Pancreas (tissue), 10 donors: ENCODE measurements at places on chromosomes 12 and 14.

DNA sequence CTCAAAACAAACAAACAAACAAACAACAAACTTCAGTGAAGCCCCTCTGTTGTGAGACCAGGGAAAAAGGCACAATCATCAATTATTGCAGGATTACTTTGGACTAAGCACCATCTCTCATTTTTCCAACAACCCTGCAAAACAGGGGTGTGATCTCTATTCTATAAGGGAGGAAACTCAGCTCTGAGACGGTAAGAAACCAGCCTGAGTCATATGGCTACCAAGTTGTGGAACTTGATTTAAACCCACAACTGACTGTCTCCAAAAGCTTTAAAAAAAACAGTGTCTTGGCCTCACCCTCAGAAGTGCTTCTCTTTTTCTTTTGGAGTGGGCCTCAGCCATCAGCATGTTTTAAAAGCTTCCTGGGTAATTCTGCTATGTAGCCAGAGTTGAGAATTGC is 49.8 kb downstream of the RIN3 start:
- H3K36me3 ChIP-seq = no peaks in the 10 kb centered on the region
- no peak for DNase-seq
- H3K27ac ChIP-seq = no peak overlapping the region
- no peaks in the 10 kb centered on the region for H3K4me1 ChIP-seq
- no peak overlapping the region for H3K4me3 ChIP-seq

DNA sequence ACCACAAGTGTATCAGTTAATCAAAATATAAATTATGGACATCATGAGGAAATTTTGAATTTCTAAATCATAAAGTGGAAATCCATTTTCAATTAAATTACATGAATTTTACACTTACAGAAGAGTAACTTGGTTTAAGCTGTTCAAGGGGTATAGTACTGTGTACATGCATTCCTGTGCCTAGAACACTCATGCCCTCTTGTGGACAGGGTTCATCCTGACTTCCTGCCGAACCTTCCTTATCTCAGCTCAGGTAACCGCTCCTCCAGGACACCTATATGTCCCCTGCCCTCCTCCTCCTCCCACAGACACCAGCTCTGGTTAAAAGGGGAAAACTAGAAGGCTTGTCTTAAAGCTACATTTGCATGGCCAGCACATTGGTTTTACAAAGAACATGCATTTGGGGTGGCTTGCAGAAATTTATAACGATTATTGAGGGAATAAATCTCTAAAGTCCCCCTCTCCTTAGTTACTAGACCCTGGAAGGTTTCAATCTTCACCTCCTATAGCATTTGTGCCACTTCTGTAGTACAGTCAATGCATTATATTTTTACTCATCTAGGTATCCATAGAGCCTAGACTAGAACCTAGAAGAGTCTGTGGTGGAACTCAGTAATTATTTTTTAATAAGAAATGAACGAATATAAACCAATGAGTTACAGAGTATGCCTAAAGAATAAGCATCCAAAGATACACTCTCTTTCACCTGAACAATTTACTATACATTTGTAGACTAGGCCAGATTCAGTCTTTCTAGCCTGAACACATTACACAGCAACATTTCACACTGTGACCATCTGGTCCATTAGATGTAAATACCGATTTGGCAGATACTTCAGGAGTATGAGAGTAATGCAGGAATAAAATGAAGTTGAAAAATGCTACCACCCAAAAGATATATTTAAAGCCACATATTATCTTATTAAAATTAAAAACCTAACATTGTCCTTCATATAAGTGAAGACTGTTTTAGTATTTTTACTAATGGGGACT is 345.6 kb downstream of the PAWR start:
- no peaks in the 10 kb centered on the region for H3K27me3 ChIP-seq
- H3K4me1 ChIP-seq = no peaks in the 10 kb centered on the region
- H3K27ac ChIP-seq = no peak overlapping the region
- H3K4me3 ChIP-seq = no peak overlapping the region
- DNase-seq = no peak
- no peaks in the 10 kb centered on the region for H3K36me3 ChIP-seq

DNA sequence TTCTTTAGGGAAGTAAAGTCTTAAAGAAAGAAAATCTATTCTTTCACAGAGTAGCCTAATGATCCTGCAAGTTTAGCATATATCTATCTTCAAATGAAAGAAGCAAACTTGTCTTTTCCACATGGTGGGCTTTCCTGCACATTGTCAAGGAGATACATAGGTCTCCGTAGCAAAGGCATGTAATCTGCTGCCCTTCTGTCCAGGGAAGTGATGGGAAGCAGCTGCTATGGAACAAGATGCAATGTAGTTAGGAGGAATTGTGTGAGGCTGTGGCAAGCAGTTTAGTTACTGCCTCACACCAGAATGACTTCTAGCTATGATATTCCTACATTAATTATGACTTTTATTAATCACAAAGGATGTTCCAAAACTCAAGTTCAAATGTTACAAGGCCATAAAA is 174.4 kb downstream of the PDZRN4 start:
- no peaks in the 10 kb centered on the region for H3K4me1 ChIP-seq
- no peak overlapping the region for H3K27ac ChIP-seq
- no peak overlapping the region for H3K4me3 ChIP-seq
- no peaks in the 10 kb centered on the region for H3K36me3 ChIP-seq
- no peak for DNase-seq
- H3K27me3 ChIP-seq = no peaks in the 10 kb centered on the region

DNA sequence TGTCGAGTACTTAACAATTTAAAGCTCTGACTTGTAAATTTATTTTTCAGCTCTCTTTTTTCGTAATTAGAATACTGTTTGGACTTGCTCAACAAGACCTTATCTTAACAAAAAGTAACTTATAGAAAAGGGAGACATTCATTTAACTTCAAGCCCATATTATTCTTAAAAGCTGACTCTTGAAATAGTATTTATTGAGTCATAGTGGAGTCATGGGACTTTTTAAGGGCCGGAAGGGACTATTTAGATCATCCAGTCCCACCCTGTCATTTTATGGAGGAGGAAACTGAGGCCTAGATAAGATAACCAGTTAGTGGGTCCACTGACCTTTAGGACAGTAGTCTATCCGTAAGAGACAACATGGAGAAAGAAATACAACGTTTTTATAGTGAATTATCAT is 1.5 kb downstream of the RAP1B start:
- H3K27me3 ChIP-seq = no peaks in the 10 kb centered on the region
- H3K27ac ChIP-seq = no peak overlapping the region
- peak overlapping the region; percentile 74 for H3K4me3 ChIP-seq
- peaks cover 37% of the 10 kb centered on the region for H3K4me1 ChIP-seq
- H3K36me3 ChIP-seq = no peaks in the 10 kb centered on the region

DNA sequence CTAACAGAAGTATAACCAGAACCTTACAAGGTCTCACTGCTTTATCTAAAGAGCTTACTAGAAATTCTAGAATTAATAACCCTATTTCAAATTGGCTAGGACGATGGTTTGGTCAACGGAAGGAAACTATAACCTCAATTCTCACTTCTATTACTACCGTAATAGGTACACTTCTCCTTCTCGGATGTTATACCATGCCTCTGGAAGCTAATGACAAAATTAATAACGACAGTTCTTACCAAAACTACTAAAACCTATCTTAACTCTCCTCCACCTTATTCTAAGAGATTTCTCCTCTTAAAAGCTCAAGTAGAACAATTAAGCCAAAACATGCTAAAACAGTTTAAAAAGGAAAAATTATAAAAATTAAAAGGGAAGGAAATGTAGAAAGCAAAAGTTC is 23.7 kb upstream of the UBC start:
- no peak for DNase-seq
- H3K27me3 ChIP-seq = no peaks in the 10 kb centered on the region
- peaks cover 6% of the 10 kb centered on the region for H3K4me1 ChIP-seq
- peak overlapping the region; percentile 36 for H3K4me3 ChIP-seq

DNA sequence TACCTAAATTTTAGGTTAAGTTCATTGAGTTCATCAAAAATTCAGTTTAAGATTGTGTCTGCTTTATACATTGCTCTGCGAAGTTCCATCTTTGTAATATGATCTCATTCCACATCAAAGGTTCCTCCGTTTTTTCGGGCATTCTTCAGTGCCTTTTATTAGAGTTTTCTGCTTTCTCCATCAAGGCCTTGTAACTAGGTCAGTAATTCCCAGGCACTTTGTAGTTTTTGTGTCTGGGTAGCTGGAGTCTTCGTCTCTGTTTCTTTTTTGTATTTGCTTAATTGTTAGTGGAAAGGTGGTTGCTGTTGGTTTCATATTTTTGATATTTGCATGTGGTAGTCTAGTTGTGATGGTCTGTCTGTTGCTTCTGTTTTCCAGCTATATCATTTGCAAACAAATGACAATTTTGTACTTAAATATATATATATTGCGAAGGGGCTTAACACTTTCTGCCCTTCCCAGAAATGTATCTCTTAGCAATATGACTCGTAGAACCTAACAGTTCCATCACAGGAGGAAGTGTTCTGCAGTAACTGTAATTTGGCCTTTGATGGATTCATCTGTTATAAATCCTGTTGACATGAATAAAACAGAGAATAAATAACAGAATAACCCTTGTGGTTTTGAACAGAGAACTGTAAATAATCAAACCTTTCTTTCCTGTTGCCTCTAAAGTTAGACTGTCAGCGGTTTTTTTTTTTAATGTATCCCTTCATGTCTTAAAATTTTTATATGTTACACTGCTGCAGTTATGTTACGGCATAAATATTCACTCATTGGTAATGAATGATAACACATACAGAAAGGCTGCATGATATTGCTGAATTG is 88.4 kb upstream of the DYNC1H1 start:
- peaks cover 20% of the 10 kb centered on the region for H3K4me1 ChIP-seq
- no peak overlapping the region for H3K27ac ChIP-seq
- H3K4me3 ChIP-seq = no peak overlapping the region
- DNase-seq = no peak
